ENCODE measurements at places on chromosomes 11 and 22.

DNA sequence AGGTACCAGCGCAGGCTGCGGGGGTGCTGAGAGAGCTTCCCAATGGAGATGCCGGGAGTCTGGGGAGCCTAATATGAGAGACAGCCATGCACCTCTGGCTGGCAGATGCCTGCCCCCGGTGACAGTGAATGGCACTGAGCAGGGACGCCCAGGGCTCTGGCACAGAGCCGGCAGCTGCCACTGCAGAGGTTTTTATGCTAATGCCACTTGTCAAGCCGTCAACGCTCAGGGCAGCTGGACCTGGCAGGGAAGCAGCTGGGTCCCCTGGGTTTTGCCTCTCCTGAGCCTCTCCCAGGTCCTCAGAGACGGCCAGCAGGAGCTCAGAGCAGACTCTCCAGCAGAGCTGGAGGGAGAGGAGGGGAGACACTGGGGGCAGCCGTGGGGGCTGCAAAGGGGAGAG is 573.6 kb downstream of the BUD13 start:
- DNase-seq: no peak

GRCh38 chr11:85955531-85955930 is 100.3 kb downstream of the CCDC83 start:
- DNase-seq: no peak

- no peak for DNase-seq
These were observed 715.5 kb downstream of the BRD1 start for GRCh38 chr22:49112176-49112575.

DNA sequence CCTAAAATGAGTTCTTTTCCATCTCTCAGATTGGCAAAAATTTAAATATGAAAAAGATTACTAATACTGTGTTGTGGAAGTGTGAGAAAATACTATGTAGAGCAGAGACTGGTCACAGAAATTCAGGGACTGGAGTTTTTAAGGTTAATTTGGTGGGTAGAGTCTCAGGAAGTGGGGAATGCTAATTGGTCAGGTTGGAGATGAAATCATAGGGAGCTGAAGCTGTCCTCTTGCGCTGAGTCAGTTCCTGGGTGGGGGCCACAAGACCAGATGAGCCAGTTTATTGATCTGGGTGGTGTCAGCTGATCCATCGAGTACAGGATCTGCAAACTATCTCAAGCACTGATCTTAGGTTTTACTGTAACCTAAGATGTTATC is 29.4 kb upstream of the TMEM86A start:
- no peak for DNase-seq

DNA sequence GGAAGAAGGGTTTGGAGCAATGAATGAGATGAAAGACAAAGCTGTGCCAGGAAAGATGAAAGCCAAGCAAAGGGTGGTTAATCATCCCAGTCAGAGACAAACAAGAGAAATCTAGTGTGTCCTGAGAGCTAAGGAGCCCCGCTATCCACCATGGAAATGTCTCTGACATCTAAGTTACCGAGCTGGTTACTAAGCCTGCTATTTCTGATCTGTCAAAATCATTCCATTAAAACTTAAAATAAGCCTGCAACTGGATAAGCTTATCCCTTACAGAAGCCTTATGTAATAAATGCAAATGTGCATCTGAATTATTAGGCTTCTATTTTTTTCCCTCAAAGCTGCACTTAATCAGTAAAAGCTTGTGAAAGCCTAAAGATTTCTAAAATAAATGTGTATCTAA is 22.1 kb upstream of the SESN3 start:
- no peak for DNase-seq

DNA sequence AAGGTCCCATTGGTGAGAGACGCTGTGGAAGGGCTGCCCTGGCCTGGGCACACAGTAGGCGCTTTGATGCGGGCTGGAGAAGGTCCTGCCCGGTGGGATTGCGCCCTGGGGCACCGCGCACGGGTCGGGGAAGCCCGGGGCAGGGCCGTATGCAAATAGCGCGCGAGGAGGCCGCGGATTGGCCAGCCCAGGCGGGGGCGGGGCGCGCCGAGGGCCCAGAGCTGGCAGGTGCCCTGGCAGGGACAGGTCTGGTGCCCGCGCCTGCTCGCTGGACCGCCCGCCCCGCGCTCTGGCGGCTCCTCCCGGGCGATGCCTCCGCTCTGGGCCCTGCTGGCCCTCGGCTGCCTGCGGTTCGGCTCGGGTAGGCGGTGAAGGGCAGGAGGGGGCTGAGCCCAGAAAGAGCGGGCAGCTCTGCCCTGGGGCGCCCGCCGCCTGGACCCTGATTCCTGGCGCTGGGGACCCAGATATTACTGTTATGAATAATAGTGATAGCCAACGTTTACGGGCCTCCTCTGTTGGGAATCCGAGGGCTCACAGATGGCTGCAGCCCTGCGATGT is at the start of gene UPK3A:
UPK3A (plus strand) TSS at position 245 of the 558 bp plus-strand sequence; CDS start at position 310, 65 bp downstream.
- no peak for DNase-seq

- DNase-seq: no peak
These were observed 67.6 kb downstream of the BLID start for GRCh38 chr11:122048401-122048800.

- no peak for DNase-seq
These were observed 37.6 kb downstream of the SHANK2 start for GRCh38 chr11:71214553-71215424.

- DNase-seq: no peak
These were observed 55.8 kb upstream of the PAK1 start for GRCh38 chr11:77529685-77530084.

- DNase-seq: no peak
These were observed 26.7 kb downstream of the SYT9 start for GRCh38 chr11:7278314-7278917.

GRCh38 chr11:117857734-117858414 is 18.6 kb downstream of the FXYD6 start:
- DNase-seq: no peak

- DNase-seq: no peak
These were observed 38.2 kb upstream of the PARVG start for GRCh38 chr22:44142421-44143104.

- DNase-seq: no peak
These were observed 45.3 kb upstream of the GCAT start for GRCh38 chr22:37762389-37762836.

DNA sequence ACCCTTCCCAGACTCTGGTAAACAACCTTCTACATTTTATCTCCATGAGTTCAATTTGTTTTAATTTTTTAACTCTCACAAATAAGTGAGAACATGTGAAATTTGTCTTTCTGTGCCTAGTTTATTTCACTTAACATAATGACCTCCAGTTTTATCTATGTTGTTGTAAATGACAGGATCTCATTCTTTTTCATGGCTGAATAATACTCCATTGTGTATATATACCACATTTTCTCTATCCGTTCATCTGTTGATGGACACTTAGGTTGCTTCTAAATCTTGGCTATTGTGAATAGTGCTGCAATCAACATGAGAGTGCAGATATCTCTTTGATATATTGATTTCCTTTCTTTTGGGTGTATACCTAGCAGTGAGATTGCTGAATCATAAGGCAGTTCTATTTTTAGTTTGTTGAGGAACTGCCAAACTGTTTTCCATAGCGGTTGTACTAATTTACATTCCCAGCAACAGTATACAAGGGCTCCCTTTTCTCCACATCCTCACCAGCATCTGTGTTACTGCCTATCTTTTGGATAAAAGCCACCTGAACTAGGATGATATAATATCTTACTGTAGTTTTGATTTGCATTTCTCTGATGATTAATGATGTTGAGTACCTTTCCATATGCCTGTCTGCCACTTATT is 93.9 kb downstream of the ATG16L2 start:
- no peak for DNase-seq

DNA sequence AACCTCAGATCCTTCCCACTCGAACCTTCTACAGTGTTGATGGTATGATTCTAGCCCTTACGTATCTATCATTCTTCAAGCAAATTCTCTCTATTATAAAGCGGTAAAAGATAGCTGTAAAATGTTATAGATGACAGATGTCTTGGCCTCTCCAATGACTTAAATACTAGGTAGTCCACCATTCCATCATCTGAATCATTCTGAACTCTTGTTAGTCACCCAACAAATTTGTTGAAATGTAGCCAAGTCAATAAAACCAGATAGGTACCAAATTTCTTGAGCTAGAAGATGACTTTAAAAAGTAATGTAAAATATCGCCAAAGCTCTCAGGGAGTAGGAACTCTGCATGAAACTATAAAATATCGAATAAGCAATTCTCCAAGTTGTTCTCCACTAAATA is 32.6 kb upstream of the PICALM start:
- no peak for DNase-seq

DNA sequence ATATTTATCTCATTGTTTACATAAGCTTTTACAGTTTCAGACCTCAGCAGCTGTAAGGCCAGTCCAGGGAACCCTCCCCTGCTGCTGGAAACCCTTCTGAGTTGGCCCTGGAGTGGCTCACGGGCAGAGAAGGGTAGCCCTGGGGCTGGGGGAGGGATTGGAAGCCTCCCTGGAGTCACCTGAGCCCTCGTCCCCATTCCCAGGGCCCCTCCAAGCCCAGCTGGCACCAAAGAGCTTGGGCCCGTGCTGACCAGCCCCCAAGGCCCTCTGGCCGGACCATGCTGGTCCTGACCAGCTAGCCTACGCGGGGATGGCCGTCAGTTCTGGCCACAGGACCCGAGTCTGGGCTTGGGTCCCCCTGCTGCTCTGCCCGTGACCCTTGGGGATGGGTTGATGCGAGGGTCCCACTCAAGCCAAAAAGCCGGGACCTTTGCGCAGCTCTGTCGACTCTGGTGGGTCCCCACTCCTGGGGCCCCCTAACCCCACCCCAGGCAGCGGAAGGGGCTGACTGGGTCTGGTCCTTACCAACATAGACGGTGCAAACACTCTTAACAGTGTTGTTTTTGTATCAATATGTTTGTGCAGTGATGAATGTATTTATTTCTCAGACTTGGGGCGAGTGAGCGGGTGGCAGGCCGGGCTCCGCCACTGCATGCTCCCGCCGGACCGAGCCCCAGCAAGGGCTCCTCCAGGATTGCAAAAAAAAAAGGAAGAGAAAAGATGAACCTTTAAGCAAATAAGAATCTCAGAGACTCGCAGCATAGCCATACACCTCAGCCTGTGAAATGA is 17.5 kb upstream of the TMEM191C start:
- DNase-seq: no peak

DNA sequence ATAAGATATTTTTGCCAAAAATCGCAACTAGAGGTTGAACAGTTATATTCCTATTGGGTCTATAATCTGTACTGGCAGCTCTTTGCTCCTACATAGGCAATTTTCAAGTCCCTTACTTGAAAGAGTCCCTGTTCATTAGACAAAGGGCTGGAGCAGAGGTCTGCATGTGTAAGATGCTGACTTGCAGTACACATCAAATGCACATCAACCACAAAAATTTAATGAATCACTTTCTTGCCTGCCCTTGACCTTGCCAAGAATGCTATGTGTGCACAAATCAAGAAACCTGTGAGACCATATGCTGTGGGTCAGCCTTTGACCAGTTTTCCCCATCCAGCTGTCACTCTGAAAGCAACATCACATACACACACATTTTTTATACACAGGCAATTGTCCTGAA is 661.5 kb downstream of the LRRC4C start:
- no peak for DNase-seq

GRCh38 chr11:6755303-6755952 is 16.3 kb downstream of the OR2AG2 start:
- DNase-seq: peak; percentile 34

DNA sequence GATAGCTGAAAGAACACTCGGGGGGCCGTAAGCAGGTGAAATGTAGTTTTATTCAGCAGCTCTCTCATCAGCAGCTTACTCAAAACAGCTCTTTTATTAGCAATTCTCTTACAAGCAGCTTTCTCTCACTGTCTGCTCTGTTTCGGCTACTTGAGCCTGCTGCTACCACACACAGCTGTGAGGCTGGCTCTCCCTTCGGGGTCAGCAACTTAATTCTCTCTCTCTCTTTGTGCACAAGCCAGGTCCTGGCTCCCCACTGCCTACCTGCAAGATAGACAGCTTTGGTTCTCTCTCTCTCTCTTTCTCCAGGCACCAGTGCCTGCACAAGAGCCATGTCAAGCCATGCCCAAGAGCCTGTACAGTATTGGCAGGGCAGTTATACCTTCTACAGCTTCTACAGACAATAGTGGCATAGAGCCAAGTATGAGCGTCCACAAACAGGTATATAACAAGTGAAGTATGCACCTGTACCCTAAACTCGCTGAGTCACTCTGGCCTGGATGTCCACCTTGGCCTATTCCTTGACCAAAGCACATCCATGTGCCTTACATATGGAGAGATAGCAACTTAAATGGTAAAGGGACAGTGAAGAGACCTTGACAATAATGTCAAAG is 110.8 kb downstream of the MTNR1B start:
- DNase-seq: no peak

- DNase-seq: no peak
These were observed 136.4 kb downstream of the NECTIN1 start for GRCh38 chr11:119592642-119593041.

DNA sequence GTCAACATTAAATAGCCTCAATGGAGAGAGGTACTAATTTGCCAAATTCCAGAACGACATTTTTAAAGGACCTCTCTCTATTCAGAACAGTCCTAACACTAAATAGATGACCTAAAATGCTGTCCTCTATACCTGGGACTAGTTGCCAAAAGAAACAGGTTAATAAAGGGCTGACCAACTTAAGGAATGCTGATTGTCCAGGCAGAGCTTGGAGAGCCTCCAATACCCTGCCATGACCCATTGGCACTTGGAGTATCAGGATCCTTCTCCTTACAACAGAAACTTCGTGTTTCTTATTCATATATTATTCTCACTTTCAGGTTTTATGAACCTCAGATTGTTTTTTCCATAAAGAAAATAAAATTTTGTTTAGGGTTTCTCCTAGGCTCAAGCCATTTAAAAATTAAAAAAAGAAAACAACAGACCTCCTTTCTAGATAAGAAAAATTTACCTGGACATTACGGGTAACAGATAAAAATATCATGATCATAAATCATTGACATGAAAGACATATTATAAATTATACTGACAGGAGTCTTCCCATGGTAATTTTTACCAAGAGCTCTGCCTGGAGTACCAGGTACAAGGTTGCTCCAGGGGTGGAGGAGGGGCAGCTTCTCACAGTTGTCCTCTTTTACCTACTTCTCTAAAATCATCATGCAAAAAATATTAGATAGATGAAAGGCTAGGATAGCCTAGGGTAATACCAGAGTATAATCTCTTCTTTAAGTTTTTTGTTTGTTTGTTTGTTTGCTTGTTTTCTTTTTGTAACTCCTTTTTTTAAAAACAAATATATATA is 2.0 kb downstream of the LRRC4C start:
- DNase-seq: no peak

- DNase-seq: no peak
These were observed 94.5 kb downstream of the ZC3H12C start for GRCh38 chr11:110187731-110188130.

All from KG1 (cell line).